ENCODE measurements at places on chromosomes 7 and 10.

DNA sequence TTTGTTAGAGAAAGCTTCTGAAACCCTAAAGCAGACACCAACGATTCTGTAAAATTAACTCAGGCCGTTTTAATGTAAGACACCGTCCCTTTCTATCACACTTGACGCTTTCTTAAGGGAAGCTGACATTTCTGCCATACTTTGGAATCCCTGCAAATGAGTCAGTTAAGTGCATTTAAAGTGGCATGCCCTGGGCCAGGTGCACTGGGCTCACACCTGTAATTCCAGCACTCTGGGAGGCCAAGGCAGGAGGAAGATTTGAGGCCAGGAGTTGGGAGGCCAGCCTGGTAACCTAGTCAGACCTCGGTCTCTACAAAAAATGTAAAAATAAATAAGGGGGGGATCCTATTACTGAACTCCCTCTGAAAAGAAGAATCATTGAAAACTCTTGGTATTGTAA lies 4.4 kb downstream of the UBE2H start:
- DNase-seq, result no peak

GRCh38 chr7:150950496-150951180 lies 27.5 kb downstream of the KCNH2 start:
- DNase-seq, result no peak

DNA sequence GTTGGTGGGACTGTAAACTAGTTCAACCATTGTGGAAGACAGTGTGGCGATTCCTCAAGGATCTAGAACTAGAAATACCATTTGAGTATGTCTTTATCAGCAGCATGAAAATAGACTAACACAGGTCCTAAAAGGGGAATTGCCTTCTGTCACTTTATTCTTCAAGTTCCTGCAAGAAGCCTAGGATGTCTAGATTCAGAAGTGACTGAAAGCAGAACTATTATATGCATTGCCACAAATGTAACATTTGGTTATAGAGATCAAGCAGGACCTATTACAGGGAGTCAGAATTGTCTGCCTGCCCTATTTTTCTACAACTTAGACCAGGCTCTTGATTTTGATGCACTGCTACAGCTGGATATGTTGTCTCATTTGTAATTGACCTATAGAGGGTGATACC lies 364.7 kb downstream of the SORCS1 start:
- DNase-seq, result no peak

DNA sequence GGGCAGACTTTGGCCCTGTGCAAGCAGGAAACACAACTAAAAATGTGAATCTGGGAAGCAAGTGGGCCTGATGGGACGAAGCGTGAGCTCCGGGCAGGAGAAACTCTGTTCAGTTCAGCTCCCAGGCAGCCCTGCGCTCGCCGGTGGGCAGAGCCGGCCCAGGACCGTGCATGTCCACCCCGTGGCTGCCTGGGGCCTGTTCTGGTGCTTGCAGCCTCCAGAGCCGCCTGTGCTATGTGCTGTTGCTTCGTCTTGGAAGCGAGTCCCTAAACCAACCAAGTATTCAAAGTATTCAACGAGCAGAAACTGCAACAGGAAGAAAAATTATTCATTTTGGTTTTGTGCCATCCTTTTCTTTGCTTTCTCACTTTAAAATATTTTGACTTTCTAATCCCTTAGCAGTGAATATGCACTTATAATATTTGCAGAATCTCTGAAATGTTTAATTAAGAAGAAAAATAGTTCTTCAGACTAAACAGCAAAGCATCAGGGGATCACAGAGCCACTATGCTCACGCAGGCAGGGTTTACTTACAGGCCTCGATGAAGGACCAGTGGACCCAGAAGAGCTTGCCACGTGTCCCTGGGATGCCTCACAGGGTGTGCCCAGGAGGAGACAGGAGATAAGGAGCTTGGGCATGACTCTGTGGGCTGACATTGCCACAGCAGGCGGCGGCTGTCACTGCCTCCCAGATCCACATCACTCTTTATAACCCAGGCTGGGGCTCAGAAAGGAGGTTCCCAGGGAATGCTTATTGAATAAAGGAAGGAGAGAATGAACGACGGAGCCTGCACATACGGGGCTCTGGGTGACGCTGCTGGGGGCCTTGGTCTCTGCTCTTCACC lies 45.6 kb downstream of the VIPR2 start:
- no peak for DNase-seq

GRCh38 chr7:140375892-140376730 lies 22.2 kb downstream of the SLC37A3 start:
- DNase-seq, result no peak

DNA sequence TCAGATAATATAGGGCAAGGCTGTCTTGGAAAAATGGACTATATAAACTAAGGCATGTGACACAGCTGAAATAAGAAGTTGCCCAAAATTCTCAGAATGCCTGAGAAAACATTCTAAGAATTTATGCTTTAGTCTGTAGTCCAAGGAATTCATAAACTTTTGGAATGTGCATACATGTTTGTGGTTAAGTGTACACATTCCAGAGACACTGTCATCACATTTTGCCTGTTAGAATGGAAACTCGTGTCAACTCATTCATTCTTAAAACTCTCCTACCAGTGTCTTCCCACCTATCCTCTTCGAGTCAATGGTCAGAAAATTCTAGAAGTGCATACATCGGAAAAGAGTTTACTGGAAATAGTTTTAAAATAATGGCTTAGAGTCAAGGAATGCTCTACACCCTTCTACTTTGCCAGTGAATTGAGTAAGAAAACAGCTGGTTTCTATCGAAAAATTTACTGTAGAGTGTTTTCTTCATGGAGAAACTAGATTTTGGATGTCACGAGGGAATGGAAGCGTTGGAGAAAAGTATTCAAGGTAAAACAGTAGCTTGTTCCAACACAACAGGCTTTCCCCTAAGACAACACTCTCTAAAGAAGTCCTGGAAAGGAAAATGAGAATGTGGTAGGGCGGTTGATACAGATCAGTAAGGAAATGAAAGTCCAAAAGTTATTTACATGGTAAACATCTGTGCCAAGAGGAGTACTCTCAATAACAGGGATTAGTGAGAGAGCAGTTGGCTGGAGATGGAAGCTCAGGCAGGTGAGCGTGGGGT lies 1177.6 kb upstream of the C7orf33 start:
- DNase-seq, result no peak

DNA sequence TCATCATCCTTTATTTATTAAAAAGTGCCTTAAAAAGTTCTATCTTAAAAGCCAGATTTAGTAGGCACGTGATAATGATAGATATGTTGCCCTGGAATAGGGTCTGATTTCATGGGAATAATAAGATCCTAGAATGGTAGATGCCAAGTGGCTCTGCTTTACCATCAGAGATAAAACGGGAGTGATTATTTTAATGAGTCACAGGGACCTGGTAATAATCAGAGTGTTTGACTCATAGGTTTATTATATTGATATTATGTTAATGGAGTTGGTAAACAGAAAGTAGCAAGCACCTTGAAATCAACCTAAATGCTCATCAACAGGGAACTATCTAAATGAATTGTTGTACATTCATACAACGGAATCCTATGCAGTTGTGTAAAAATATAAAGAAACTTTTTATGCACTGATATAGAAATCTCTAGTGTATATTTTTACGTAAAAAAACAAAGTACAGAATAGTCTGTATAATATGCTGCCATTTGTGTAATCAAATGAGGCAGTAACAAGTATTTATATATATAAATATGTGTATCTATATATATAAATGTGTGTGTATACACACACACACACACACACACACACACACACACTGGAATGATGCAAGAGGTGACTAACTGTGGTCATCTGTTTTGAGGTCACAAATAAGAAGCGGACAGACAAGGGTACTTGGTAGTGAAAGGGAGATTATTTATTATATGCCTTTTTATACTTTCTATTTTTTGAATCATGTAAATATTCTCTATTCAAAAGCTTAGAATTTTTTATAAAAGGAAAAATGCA lies 78.6 kb upstream of the DYNC1I1 start:
- no peak for DNase-seq

GRCh38 chr7:68050627-68051026 lies 1054.0 kb downstream of the TYW1 start:
- no peak for DNase-seq

- no peak for DNase-seq
Observed at GRCh38 chr7:86958380-86958779, 101.1 kb downstream of the ELAPOR2 start.

DNA sequence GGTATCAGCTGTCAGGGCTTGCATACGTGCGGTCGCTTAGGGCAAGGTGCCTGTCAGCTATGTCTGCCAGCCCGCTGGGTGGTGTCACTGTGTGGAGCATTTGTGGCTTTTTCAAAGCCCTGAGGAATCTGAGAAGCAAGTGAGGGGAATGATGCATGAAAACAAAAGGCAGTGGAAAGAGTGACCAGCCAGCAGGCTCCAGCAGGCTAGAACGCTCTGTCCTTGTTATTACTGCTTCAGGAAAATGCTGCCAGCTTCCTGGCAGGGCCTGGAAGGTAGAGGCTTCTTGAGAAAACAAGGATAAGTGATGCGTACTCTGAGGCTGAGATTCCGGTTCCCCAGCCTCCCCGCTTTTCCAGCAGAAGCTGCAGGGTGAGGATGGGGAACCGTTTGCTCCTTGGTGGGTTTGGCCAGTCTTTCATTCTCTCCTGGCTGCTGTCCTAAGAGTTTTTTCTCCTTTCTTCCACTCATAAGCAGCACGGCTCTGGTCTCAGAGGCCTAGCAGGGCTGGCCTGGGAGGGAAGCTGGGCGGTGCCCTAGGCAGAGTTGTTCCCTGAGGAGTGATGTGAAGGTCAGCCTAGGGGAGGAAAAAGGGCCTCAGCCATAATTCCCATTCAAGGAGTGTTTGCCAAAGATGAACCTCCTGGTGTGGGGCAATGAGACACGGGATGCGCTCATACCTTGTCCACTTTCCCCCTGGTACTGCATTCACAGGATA lies 42.8 kb upstream of the MKLN1 start:
- DNase-seq, result no peak
